ENCODE measurements at places on chromosomes 3 and 15.

GRCh38 chr15:43867096-43867495 is 40.3 kb downstream of the WDR76 start:
- no peak for DNase-seq

DNA sequence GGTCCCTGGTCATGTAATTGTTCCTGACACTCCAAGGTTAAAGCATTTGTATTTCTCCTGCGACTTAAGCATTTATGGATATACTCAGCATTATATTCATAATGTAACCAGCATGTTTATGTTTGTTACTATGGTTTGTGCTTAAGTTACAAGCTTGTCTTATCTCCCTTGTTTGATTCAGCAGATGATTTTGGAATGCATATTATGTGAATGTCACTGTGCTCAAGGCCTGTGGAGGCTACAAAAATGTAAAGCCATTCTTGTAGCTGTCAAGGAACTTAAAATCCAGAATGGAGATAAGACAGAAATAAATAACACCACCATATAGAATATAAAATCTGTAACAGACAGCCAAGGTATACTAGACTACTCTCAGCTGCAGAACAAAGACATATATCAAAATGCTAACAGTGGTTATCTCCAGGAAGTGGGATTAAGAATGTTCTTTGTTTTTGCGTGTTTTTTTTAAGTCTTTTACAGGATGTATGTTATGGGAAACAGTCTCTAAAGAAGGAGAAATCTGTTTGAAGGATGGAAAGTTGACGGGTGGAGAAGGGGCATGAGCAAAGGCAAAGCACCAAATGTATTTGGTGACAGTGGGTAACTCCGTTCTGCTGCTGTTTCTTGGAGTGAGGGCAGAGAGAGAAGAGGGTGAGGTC is 61.4 kb downstream of the IGF2BP2 start:
- DNase-seq, result no peak

DNA sequence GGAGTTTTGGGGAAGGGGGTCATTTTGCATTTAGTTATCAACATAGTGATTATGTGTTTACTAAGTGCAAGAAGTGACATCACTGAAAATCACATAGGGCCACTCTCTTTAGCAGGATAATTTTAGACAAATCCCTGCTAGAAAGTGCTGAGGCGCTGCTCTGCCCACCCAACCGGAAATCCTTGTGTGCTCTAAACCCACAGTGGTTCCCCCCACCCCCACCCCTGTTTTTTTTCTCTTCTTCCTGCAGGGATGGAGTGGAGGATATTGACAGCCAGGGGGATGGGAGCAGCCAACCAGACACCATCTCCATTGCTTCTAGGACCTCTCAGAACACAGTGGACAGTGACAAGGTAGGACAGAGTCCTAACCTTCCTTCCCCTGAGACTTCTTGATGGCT is 234.2 kb upstream of the UMPS start:
- DNase-seq, result no peak

DNA sequence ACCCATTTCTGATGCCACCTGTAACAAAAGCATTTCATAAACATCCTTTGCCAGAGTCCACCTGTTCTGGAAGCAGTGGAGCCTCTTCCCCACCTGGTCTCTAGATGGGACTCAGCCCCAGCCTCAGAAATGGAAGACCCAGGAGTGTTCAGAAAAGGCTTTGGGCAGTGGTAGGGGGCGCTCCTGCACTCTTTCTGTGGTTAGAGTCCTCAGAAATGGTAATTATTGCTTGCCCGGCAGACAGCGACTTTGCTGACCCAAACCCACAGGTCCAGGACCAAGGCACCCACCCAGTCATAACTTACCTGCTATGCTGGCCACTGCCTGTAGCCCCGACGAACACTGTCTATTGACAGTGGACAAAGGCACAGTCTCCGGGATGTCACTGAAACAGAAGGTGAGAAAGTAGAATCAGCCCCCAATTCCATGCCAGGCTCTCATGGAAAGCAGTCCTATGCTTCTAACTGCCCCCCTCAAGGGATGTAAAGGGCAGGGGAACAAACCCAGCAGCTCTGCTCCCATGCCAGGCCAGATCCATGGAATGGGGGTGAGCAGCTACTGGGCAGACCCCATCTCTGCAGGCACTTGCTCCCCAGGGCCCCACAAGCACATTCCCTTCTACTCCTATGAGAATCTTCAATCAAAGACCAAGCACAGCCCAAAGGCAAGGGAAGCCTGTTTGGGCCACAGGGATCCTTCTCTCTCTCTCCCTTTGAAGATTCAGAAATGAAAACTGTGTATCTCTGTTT is 5.1 kb downstream of the ACAA1 start:
- no peak for DNase-seq

GRCh38 chr3:136366289-136366688 is 116.1 kb downstream of the PCCB start:
- no peak for DNase-seq

- peak; percentile 94 for DNase-seq
Observed at GRCh38 chr15:75123395-75123794, 78.3 kb upstream of the C15orf39 start.

DNA sequence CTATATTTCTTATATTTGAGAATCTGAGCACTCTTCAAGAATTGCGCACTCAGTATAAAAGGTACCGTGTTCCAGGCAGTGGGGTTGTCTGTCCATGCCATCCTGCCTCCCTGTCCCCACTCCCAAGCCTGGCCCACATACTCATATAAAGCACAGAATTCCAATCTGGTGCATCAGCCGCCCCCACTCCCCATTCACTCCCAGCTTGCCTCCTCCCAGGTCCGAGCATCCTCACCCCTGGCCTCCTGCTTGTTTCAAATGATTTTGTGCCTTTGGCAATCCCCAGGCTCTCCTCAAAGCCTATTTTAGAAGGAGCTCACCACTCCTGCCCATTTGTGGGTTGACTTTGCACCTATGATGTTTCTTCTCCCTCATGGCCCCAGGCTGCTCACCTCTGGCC is 22.2 kb upstream of the IGF1R start:
- DNase-seq, result no peak

- DNase-seq, result peak; percentile 84
Observed at GRCh38 chr3:143070977-143071551, 48.5 kb upstream of the CHST2 start.

DNA sequence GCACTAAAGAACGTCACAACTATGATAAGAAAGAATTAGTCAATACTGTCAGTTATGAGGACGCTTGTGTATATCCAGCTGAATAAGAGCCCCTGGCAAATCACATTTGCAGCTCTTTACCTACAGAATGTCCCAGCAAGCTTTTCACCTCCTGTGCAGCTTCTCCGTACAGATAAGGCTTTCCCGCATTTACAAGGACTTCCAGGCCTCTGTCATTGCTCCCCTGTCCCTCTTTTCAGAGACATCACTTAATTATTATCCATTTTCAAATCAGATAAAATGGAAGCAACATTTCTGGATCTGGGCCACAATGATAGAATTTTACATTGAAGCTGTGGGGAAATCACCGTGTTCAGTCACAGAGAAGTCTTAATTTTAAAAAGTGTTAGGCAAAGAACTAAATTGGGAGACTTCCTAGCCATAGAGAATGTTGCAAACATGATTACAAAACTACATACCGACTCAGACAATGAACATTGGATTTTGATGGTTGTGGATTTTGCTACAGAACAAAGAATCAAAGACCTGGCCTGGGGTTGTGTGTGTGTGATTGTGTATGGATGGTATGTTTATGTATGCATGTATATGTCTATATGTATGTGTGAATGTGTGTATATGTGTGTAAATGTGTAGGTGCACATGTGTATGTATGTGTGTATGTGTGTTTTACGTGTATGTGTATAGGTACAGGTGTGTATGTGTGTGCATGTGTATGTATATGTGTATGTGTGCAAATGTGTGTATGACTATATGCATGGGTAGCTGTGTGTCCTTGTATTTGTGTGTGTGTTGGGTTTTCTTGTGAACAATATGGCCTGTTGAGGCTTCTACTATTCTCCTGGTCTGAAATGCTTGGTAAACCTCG is 41.5 kb downstream of the MGLL start:
- no peak for DNase-seq

DNA sequence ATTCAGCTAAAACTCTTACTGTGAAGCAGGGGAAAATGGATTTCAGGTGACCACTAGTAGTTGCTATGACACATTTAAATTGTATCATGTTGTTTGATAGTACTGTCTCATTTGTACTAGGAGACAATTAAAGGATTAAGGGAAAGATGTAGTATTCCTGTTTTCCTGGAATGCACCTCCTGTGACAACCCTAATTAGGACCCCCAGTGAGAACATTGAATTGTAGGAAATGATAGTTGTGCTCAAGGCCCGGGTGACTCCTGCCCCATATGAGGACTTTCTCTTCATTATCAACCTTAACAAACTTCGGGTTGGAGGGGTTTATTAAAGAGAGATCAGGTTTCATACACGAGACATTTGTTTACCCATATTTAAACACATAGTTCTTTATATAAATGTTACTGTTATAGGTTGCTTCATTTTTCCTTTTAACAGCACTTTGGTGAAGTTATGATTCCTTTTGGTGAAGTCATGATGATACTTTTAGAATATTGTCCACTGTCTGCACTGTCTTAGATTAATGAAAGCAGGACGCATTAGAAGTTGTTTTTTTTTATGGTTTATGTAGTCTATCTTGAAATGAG is 392.6 kb upstream of the NAALADL2 start:
- DNase-seq, result no peak

GRCh38 chr3:82163907-82164520 is 402.6 kb upstream of the GBE1 start:
- DNase-seq, result no peak

- DNase-seq, result no peak
Observed at GRCh38 chr3:89043406-89043932, 64.0 kb upstream of the EPHA3 start.
